CD14-positive monocyte (primary cell): ENCODE measurements at places on chromosomes 6 and 20. TPM values are rescaled to one million over a fixed set of nuclear protein-coding genes. Genes with fewer than 3 reads are reported as not detected.
A peak's percentile ranks its signal among the peaks of the same experiment; 100 is the strongest.

DNA sequence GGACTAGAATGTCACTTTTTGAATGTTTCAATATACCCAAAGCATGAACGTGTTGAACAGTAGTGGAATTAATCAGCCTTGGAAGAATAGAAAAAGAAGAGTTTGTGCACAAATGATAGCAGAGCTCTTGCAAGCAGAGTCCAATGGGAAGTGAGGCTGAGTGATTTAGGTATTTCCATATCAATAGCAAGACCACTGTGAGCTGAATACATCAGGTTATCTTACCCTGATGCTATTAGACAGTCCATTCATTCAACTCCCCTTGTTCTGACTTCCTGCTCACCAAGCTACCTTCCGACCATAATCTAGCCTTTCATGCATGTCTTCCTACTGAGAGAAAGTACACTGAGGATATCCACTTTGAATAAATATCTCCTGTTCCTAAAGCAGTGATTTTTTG, 349.2 kb upstream of the RNF217 start:
- H3K4me1 ChIP-seq = no peaks in the 10 kb centered on the region
- H3K27ac ChIP-seq = no peak overlapping the region
- H3K27me3 ChIP-seq = no peaks in the 10 kb centered on the region
- H3K4me3 ChIP-seq = no peak overlapping the region
- no peak for DNase-seq

DNA sequence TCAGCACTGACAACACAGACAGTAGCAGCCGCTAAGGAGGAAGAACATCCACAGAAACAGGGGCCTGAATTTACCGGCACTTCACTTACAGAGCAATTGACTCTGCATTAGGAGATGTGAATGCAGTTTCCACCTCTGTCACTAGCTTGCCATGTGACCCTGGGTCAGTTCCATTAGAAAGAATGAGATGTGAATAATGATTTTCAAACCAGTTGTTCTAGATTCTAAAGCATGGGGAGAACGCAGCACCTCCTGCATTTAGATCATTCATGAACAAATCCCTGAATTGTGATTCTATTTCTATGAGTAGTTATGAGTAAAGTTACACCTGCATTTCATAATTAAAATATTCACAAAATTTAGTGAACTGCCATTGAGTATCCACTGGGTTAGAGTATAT, 197.3 kb upstream of the EXOC2 start:
- H3K27ac ChIP-seq = no peak overlapping the region
- no peak for DNase-seq
- no peaks in the 10 kb centered on the region for H3K27me3 ChIP-seq
- H3K36me3 ChIP-seq = no peaks in the 10 kb centered on the region
- no peak overlapping the region for H3K4me3 ChIP-seq
- peaks cover 8% of the 10 kb centered on the region for H3K4me1 ChIP-seq

DNA sequence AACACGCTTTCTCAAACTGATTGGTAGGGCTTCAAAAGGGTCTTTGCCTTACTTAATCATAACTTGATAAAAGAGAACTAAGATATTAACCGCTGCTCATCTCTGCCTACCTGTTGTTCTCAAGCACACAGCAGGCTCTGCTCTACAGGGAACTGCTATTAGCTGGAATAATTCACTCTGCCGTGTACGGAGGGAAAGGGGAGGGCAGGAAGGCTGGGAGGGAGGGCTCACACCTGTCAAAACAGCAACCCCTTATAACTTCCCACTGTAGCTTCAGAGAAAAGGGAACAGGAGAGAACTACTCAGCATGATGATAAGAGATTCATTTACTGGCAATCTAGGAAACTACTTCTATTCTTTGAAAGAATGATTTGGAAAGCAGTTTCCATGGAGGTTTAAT, 75.1 kb downstream of the ZMYND8 start:
- no peak overlapping the region for H3K4me3 ChIP-seq
- no peaks in the 10 kb centered on the region for H3K4me1 ChIP-seq
- peaks cover 95% of the 10 kb centered on the region for H3K36me3 ChIP-seq
- DNase-seq = no peak

DNA sequence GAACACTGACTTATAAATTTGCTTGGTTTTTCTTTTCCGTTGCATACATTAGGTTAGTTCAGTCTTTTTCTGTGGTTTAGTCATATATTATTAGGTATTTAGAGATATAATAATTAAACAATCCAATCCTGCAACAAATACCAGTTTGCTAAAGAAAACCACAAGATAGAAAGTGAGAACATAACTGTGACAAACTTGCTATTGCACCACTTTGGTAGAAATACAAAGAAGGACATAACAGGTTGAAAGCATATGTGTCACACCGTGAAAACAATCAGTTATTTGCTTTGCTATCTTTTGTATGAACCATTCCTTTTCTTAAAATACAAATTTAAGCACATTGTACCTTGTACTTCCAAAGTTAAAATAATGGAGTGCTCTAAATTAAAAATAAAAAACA, 42.0 kb upstream of the KCNQ5 start:
- DNase-seq = no peak
- H3K36me3 ChIP-seq = no peaks in the 10 kb centered on the region
- H3K4me3 ChIP-seq = no peak overlapping the region
- H3K27me3 ChIP-seq = no peaks in the 10 kb centered on the region
- H3K27ac ChIP-seq = peak overlapping the region; percentile 30

GRCh38 chr6:163538331-163538730, 123.8 kb downstream of the QKI start:
- no peaks in the 10 kb centered on the region for H3K27me3 ChIP-seq
- H3K27ac ChIP-seq = no peak overlapping the region
- peaks cover 4% of the 10 kb centered on the region for H3K4me1 ChIP-seq
- H3K4me3 ChIP-seq = no peak overlapping the region

The TP53TG5 gene
- not detected in 2 replicates for polyA plus RNA-seq

DNA sequence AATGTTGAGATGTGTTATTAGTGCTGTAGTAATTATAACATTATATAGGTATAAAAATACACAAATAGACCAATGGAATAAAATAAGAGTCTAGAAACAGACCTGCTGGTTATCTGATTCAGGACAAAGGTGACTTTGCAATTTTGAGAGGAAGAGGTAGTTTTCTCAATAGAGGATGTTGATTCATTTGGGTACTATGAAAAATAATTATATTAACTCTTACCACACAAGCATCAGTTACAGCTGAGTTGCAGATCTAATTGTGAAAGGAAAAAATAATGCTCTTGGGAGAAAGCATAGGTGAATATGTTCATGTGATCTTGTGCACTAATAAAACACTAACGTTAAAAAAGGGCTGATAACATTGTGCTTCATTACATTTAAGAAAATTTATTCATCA, 103.0 kb downstream of the BCKDHB start:
- peaks cover 3% of the 10 kb centered on the region for H3K4me1 ChIP-seq

- peaks cover 11% of the 10 kb centered on the region for H3K27me3 ChIP-seq
- DNase-seq = no peak
- no peak overlapping the region for H3K4me3 ChIP-seq
- no peaks in the 10 kb centered on the region for H3K4me1 ChIP-seq
- H3K36me3 ChIP-seq = no peaks in the 10 kb centered on the region
- H3K27ac ChIP-seq = no peak overlapping the region
Measured at GRCh38 chr20:24473435-24474223, 4.2 kb downstream of the SYNDIG1 start.

The FILIP1 gene
- polyA plus RNA-seq = not detected in 2 replicates

The BCL2L1 gene
- 12.4 TPM for polyA plus RNA-seq

DNA sequence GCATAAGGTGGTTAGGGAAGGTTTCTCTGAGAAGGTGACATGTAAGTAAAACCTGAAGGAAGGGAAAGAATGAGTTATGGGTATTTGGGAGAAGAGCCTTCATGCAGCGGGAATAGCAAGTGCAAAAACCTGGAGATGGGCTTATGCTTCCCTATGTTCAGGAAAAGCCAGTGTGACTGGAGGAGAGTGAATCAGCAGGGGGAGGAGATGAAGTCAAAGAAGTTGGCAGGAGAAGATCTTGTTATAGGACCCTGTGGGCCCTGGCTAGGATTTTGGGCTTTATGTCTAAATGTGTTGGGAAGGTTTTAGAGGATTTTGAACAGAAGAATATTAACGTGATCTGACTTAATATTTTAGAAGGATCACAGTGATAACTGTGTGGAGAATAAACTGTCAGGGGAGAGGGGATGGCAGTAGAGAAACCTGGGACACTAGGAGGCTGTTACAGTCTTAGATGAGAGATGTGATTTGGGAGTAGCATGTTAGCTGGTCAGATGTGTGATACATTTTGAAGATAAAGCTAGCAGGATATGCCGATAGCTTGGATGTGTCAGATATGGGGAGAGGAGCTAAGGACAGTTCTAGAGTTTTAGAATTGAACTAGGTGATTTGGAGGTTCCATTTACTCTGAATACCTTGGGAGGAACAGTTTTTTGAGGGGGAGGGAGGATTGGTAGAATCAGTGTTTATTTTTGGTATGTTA, 41.0 kb downstream of the PHF3 start:
- H3K36me3 ChIP-seq = peaks cover 13% of the 10 kb centered on the region
- H3K27ac ChIP-seq = peak overlapping the region; percentile 49
- H3K4me1 ChIP-seq = no peaks in the 10 kb centered on the region
- no peaks in the 10 kb centered on the region for H3K27me3 ChIP-seq
- DNase-seq = no peak

- no peak overlapping the region for H3K4me3 ChIP-seq
- peaks cover 6% of the 10 kb centered on the region for H3K27me3 ChIP-seq
- no peaks in the 10 kb centered on the region for H3K4me1 ChIP-seq
- no peak for DNase-seq
- no peaks in the 10 kb centered on the region for H3K36me3 ChIP-seq
Measured at GRCh38 chr20:45164906-45165305, 9.8 kb upstream of the PI3 start.

- no peak overlapping the region for H3K27ac ChIP-seq
- H3K36me3 ChIP-seq = no peaks in the 10 kb centered on the region
- no peak overlapping the region for H3K4me3 ChIP-seq
- no peaks in the 10 kb centered on the region for H3K27me3 ChIP-seq
Measured at GRCh38 chr6:91961236-91961635, 1374.4 kb upstream of the MAP3K7 start.

GRCh38 chr6:116511424-116512110, at the start of gene CALHM5:
TSS of gene CALHM5 (plus strand) at chr6:116511639. CDS start at chr6:116511697, 58 bp downstream.
- no peak within 1 kb of the TSS for H3K27ac ChIP-seq
- no peak within 1 kb of the TSS for H3K4me3 ChIP-seq
- H3K27me3 ChIP-seq = no peaks in the 10 kb centered on the region
- no peaks in the 10 kb centered on the region for H3K36me3 ChIP-seq

DNA sequence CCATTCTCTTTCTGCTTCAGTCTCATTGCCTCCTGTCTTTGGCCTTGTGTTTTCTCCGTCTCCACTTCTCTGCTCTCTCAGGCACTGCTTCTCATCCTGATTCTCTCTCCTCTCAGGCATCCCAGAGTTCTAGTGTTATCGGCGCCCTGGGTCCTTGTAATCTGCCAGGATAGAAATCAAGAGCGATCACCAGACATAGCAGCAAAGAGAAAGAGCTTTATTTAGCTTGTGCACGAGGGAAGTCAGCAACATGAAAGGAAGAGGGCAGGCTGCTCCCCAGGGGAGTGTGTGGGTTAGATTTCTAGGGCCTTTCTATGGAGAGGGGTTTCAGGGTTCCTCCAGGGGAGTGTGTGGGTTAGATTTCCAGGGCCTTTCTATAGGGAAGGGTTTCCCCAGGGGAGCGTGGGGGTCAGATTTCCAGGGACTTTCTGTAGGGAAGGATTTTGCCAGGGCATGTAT, 32.5 kb downstream of the SUN5 start:
- no peak overlapping the region for H3K27ac ChIP-seq
- no peak for DNase-seq

The OR2J1 gene
- polyA plus RNA-seq = not detected in 2 replicates

The CDH26 gene
- polyA plus RNA-seq = 1.2 and 2.0 TPM in 2 replicates

- no peaks in the 10 kb centered on the region for H3K36me3 ChIP-seq
- H3K27me3 ChIP-seq = no peaks in the 10 kb centered on the region
- no peak overlapping the region for H3K27ac ChIP-seq
- H3K4me1 ChIP-seq = peaks cover 33% of the 10 kb centered on the region
- no peak for DNase-seq
- no peak overlapping the region for H3K4me3 ChIP-seq
Measured at GRCh38 chr6:110103260-110103659, 76.2 kb downstream of the WASF1 start.

The BMP6 gene
- 0.03 TPM in 1 of 2 replicates, not detected in the other for polyA plus RNA-seq

DNA sequence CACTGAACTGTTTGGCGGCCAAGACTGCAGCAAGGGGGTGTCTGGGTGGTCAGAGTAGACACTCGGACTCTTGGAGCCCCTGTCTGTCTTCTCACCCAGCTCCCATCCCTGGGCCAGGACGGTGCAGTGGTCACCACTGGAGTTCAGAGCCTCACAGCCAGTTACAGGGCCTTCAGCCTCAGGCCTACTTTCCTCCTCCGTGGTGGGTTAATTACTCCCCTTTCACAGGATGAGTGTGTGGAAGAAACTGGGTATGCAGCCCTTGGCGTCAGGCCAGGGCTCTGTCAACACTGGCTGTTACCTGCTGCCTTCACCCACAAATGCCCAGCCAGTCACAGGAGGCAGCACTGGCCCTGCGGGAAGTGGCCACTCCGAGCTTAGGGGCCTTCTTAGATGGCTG, 1.8 kb upstream of the YTHDF1 start:
- H3K4me1 ChIP-seq = peaks cover 15% of the 10 kb centered on the region
- no peak overlapping the region for H3K27ac ChIP-seq
- DNase-seq = no peak
- H3K4me3 ChIP-seq = no peak overlapping the region
- no peaks in the 10 kb centered on the region for H3K27me3 ChIP-seq

The HUS1B gene
- polyA plus RNA-seq = 0.73 and 1.7 TPM in 2 replicates

DNA sequence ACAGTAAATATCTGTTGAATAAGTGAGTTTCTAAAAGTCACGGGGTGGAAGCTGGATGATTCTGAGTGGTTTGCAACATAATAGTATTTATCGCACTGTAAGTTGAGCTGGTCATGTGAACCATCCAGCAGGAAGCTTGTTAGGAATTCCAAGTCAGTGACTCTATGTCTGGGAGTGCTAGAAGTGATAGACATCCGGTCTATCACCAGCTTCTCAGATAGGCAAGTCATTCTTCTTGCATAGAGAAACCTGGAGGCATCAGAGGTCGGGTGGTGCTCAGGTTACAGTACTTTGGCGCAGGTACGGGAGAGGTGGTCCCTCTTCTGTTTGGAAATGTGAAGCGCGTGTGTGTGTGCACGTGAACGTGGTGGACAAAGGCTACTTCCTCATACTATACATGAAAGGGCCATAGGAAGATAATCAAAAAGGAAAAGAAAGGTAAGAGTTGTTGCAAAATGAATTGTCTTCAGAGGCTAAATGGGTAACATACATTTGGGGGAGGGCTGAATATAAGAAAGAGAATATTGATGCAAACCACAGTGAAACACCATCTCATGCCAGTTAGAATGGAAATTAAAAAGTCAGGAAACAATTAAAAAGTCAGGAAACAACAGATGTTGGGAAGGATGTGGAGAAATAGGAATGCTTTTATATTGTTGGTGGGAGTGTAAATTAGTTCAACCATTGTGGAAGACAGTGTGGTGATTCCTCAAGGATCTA, 299.3 kb upstream of the ZFP64 start:
- no peak for DNase-seq
- H3K27ac ChIP-seq = no peak overlapping the region
- H3K27me3 ChIP-seq = peaks cover 22% of the 10 kb centered on the region

GRCh38 chr20:58556961-58557360, 41.8 kb upstream of the APCDD1L start:
- no peaks in the 10 kb centered on the region for H3K36me3 ChIP-seq
- no peak overlapping the region for H3K27ac ChIP-seq
- no peak for DNase-seq
- no peaks in the 10 kb centered on the region for H3K4me1 ChIP-seq
- H3K27me3 ChIP-seq = no peaks in the 10 kb centered on the region
- H3K4me3 ChIP-seq = no peak overlapping the region

- peaks cover 13% of the 10 kb centered on the region for H3K4me1 ChIP-seq
- H3K4me3 ChIP-seq = no peak overlapping the region
- peaks cover 7% of the 10 kb centered on the region for H3K27me3 ChIP-seq
- H3K36me3 ChIP-seq = no peaks in the 10 kb centered on the region
Measured at GRCh38 chr20:25859649-25860530, 163.2 kb upstream of the ZNF337 start.

GRCh38 chr6:34736823-34737222, 20.5 kb upstream of the SNRPC start:
- H3K27me3 ChIP-seq = no peaks in the 10 kb centered on the region
- no peaks in the 10 kb centered on the region for H3K4me1 ChIP-seq
